Umbilical cord (tissue), 2 donors: ENCODE measurements at places on chromosomes 5 and 9. TPM values are rescaled to one million over a fixed set of nuclear protein-coding genes. Genes with fewer than 3 reads are reported as not detected.
A peak's percentile ranks its signal among the peaks of the same experiment; 100 is the strongest.

GRCh38 chr9:113695901-113696300 lies 180.2 kb upstream of the ZNF618 start:
- DNase-seq = no peak

- no peak for DNase-seq
Measured at GRCh38 chr9:109886617-109887016, 106.6 kb downstream of the PALM2AKAP2 start.

DNA sequence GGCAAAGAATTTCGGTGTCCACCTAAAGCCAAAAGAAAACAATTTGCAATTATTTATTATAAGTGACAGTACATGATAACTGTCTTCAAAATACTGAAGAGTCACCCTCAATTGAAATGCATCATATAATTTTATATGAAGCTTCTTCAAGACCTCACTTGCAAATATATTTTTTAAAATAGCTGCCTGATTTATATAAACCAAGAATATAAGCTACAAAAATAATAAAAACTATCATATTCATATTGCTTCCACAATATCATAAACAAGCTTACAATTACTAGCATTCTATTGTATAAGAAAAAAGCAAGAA lies 144.1 kb downstream of the CETN3 start:
- no peak for DNase-seq

DNA sequence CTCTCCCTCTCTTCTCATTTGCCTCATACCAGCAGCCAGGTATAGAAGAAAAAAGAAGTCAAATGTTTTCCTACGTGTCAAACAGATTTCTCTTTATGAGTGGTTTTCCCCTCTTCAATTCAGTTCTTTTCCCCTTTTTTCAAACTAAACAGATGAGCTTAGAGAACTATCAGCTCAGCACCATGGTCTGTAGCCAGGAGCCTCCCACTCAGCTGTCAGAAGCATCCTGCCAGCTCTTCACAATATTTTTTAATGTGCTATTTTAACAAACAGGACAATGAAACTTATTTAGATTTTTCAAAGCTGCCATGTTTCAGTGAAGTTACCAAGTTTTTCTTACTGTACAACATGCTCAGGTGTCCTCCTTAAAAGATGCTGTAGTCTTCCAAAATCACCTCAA lies 63.5 kb downstream of the CMYA5 start:
- DNase-seq = no peak

DNA sequence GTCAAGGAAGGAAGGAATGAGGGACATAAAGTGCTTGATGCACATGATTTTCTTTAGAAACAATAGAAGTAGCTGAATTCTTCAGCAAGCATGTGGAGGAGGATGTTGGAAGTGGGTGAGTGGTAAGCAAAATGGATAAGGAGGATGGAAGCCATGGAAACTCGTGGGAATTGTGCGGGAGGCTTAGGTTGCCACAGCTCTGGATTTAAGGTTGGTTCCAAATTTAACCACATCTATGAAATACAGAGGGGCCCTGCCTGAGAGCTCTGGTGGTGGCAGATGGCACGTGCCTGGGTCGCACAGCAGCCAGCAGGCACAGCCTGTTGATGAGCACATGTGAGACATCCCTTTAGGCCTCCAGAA lies 284.7 kb downstream of the SMARCA2 start:
- DNase-seq = no peak

DNA sequence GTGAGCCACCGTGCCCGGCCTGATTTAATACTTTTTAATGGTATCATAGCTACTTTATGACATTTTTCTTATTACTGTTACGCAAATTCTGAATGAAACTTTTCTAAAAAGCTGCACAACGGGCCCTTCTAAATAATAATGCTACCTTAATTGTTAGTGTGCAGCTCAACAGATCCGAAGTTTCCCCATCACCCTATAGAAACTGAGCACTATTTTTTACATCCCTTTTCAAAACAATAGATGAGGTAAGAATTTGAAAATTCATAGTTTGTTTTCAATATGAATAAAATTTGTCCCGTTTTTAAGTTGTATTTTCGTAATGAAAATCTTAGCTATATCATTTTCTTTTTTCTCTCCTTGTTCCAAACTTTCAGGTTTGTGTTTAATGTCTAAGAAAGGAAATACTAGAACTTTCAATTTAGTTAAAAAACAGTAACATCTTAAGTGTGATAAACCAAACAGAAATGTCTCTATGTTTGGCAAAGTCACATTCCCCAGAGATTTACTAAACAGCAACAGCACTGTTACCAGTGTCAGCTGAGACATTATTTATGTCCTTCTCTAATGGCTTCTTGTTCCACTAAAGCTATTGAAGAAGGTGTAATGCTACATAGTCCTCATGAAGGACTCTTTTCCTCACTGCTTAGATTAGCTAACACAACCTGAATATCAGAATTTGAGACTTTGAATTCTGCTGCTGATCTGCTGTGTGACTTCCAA lies 22.9 kb downstream of the KIF2A start:
- DNase-seq = no peak

Gene C7
- total RNA-seq = 32.3 TPM

DNA sequence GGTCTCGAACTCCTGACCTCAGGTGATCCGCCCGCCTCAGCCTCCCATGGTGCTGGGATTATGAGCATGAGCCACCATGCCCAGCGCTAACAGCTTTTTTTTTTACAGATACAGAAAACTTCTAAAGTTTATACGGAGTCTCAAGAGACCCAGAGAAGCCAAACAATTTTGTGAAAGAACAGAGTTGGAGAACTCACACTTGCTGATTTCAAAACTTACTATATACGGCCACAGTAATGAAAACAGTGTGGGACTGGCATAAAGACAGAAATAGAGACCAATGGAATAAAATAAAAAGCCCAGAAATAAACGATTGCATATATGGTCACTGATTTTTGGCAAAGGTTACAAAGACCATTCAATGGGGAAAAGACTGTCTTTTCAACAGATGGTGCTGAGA lies 85.6 kb upstream of the CACNA1B start:
- DNase-seq = no peak

GRCh38 chr9:126470241-126470993 lies 143.3 kb upstream of the LMX1B start:
- no peak for DNase-seq

Gene CER1
- total RNA-seq = 3.9 TPM

GRCh38 chr9:134776080-134776796 lies 104.4 kb upstream of the FCN2 start:
- peak; percentile 30 for DNase-seq
